ENCODE measurements at places on chromosomes 7 and 10.

DNA sequence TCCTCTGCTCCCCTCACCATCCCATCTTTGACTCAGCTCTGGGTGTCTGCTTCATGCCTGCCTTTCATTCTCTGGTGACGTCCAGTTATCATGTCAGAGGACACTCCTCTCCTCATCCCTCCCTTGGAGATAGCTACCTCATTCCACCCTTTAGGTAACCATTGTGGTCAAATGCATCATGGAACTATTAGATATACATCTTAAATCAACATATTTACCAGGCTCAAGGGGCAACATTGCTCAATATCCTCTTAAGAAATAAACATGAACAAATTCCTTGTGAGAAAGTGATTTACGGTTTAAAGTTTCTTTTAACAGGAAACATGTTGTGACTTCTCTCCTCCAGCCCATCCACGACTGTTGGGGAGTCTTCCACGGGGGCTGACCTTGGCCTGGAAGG is 511.6 kb upstream of the IGFBP3 start:
- DNase-seq = no peak

DNA sequence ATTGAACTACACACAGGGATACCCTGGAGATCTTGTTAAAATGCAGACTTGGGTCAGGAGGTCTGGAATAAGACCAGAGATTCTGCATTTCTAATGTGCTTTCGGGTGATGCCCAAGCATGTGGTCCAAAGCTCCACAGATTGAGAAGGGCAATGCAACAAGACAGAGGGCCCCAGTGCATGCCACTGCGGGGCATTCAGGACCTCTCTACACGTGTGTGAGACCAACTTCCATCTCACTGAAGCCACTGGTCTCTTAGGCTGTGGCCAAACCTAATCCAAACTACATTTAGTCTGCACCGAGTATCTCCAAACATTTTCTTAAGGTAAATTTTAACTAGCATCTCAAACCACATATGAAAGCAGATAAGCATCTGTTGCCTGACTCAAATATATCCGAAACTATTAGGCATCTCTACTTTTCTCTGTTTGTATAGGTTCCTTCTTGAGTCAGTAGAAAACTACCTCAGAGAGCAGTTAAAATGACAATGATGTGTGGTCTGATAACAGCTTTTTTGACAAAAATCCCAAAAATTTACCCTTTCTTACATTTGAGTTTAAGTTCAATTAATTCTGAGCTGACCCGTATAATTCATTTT is 107.5 kb downstream of the ELMO1 start:
- peak; percentile 77 for DNase-seq

DNA sequence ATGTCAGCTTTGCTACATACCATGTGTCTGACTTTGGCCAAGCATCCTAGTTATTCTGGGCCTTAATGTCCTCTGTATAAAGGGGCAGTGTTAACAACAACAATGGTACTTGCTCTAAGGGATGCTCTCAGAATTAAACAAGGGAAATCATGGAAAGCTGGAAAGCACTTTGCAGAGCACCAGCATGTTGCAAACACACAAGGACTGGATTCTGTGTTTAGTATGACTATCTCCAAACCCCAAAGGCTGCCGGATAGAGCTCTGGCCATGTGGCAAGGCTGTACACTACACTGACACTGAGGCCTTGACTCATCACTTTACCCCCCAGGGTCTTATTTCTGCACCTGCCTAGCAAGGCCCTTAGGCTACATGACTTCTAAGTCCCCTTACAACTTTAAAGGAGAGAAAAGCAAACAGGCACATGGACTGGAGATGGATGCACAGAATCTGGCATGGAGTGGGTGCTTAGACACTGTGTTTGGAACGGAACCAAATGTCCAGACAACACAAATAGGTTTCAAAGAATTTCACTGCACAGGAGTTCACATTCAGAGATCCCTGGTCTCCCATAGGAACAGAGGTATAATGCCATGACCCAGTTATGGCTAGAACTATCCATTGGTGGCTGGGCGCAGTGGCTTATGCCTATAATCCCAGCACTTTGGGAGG is 74.6 kb downstream of the FAM13C start:
- no peak for DNase-seq

GRCh38 chr10:46306516-46307184 is 19.9 kb downstream of the ANTXRL start:
- DNase-seq = no peak

DNA sequence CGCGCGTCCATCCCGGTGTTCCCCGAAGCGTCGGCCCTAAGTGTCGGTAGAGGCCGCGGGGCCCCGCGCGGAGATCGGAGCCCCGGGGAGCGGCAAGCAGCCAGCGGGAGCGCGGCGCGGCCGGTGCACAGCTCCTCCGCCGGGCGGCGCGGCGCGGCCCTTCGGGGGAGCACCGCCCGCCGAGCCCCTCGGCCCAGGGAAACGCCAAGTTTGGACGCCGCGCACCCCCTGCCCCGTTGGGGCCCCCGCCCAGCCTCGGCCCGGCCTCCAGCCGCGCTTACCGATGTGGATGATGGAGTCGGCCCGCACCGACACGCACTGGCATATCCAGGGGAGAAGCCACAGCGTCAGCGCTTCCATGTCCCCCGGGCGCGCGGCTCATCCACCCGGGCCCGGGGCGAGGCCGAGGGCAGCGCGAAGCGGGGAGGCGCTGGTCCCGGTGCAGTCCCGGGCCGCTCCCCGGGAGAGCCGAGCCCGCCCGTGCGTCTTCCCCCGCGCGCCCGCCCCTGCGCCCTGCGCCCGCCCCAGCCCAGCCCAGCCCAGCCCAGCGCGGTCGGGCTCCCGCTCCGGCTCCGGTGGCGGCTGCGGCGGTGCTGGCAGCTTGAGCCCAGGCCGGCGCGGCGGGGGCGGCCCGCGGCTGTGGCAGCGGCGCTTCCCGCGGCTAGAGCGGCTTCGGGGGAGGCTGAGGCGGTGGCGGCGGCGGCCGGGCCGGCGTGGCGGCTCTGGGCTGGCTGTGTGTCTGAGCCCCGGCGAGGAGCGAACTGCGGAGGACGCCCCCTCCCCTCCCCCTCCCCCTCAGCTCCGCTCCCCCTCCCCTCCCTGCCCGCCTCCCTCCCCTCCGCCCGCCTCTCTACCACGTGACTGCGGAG is at the start of gene GRID1:
Gene GRID1 (minus strand): TSS at position 763 of the 869 bp plus-strand sequence.
- no peak for DNase-seq

DNA sequence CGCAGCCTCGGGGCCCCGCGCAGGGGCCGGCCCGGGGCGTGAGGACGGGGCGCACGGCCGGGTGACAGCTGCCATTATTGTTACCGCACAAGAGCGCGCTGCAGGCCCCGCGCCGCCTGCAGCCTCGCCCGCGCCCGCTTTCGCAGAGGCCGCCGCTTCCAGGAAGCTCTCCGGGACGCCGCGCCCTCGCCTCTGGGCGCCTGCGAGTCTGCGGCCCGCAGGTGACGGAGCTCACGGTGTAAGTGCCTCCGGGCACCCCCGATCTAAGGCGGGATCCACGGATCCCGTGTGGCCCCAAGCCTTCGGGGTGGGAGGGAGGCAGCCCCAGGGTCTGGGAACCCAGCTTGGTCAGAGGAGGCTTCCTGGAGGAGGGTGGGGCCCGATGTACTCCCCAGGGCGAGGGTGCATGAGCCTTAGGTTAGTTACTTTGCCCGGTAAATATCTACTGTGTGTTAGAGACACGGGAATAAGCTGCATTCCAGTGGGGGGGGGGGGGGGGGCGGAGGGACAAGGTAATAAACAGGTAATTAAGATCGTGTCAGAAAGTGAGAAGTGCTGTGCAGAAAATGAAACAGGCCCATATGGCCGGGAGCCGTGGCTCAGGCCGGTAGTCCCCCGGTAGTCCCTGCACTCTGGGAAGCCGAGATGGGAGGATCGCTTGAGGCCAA is 638 bp downstream of the IQCE start:
- peak; percentile 64 for DNase-seq

DNA sequence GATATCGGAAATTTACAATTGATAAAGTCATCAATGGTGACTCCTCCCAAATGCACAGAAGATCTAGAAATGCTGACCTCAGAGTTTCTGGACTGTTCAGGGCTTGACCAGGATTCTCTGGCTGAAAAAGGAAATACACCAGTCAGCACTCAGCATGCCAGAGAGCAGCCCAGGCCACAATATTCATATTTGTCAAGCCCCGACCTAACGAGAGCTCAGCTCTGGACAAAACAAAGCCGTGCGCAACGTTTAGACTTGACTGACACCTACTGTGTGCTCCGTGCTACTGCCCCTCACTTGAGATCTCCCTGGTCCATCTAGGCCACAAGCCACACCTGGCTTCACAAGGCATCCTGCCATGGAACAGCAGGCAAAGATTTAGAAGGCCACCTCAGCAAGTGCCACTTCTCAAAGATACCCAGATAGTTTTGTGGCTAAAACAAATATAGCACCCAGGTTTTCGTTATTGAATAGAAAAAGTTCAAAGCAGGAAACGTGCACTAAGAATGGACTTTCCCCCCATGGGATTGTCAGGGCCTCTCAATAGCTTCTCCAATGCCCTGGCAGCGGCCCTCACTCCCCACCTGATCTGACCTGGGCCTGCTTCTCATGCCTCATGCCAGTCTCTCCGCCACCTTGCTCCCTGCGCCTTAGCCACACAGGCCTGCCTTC is 218.3 kb downstream of the FAM107B start:
- DNase-seq = peak; percentile 90

GRCh38 chr7:50983850-50984249 is 201.2 kb upstream of the GRB10 start:
- no peak for DNase-seq

GRCh38 chr7:130845581-130846085 is 111.6 kb upstream of the KLF14 start:
- no peak for DNase-seq

GRCh38 chr7:150876817-150877526 is 24.7 kb downstream of the AOC1 start:
- peak; percentile 29 for DNase-seq

DNA sequence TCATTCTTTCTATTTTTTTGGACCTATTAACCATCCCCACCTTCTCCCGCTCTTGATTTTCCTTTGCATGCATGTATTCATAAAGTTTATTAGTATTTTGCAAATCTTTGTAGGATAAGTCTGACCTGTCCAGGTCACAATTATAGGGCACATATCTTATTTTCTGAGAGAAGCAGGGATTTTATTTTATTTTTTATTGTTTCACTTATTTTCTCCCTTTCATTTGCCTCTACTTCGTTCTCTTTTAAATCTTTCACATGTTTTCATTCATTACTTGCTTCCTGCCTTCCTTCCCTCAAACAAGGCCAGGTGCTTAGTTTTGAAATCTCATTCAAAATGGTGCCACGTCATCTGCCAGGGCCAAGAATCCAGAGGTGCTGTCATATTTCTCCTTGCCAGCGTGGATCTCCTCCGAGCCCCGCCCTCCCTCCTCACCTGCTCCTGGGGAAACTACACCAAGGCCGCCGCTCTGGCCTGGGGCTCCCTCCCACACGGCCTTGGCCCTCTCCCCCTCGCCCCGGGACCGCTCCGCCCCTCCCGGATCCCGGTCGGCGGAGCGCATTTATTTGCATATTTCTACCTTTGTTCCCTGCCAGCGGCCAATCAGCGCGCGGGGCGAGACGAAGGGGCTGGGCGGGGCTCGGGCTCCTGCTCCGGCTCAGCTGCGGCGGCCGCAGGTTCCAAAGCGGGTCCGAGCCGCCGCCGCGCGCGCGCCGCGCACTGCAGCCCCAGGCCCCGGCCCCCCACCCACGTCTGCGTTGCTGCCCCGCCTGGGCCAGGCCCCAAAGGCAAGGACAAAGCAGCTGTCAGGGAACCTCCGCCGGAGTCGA is at the start of gene TSPAN13:
Gene TSPAN13 (plus strand): TSS at position 654 of the 830 bp plus-strand sequence. CDS start 213 bp downstream, outside the sequence.
- DNase-seq = peak; percentile 20
